ENCODE measurements at places on chromosomes 6 and 20. TPM values are rescaled to one million over a fixed set of nuclear protein-coding genes. Genes with fewer than 3 reads are reported as not detected.

DNA sequence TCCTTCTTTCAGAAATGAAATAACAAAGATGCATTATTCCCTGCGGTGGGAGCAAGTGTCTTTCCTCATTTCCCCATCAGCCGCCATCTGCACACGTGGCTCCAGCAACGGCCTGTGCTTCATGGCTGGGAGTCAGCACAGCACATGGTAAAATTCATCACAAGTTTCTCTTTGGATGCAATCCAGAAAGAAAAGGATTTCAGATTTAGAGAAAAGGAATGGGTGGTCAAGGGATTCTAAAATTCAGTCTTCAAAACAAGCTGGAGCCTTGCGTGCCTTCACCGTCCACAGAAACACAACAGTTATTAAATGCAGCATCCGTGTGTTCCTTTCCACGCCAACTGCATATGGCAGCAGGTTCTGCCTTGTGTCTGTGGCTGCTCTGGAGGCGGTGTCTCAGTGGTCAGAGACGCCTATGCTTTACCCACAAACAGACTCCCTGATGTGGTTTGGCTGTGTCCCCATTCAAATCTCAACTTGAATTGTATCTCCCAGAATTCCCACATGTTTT lies 107.6 kb downstream of the THBS2 start:
- peak; percentile 44 for DNase-seq

DNA sequence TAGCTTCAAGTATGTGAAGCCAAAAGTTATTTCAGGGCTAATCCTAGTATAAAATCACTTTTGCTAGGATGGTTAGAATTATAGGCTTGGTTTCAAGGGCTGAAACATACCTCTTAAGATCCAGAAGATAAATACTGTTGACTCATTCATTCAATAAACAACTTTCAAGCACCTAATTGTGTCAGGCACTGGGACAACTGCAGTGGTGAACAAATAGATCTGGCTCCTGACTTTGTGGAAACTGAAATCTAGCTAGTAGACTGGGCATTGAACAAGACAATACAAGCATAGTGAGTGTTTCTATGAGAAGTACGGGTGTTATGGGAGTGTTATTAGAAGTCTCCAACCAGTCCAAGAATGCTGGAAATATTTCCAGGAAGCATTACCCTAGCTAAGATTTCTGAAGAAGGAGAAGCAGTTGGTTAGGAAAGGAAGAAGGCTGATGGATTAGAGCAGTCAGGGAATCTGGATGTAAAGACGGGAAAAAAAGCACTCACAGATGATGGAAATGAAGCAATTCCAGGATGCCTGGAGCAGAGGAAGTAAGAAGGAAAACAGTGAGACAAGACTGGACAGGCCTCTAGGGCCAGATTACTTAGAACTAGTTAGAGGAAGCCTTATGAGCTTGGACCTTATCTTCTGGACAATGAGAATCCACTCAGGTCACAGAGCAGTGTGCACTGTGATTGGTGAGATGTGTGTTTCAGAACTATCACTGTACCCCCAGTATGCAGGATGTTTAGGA lies 132.6 kb upstream of the RAB32 start:
- peak; percentile 52 for DNase-seq

DNA sequence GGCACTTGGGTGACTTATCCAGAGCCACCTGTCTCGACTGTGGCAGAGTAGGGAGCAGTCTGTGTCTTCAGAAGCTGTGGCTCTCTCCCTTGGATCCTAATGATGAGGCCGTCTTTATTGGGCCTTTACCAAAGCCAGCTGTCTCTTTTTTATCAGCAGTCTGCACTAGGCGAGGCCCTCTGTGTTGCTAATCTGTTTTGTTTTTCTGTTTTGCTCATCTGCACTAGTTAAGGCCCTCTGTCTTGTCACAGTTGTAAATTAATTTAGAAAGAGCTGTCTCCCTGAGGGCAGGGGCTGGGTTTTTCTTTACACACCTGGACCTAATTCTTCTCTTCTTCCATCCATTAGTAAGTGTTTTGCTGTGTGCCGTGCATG lies 45.0 kb downstream of the CDS2 start:
- no peak for DNase-seq

- peak; percentile 98 for DNase-seq
Observed at GRCh38 chr6:26054781-26055718, 32.2 kb upstream of the HFE start.

Gene CEP250
- 22.0 TPM for total RNA-seq

- no peak for DNase-seq
Observed at GRCh38 chr6:52588087-52588709, 11.3 kb upstream of the TRAM2 start.

- no peak for DNase-seq
Observed at GRCh38 chr20:47125508-47125757, 230.8 kb downstream of the EYA2 start.

All from fibroblast of the aortic adventitia (primary cell).